ENCODE measurements at places on chromosomes 1 and 21.

DNA sequence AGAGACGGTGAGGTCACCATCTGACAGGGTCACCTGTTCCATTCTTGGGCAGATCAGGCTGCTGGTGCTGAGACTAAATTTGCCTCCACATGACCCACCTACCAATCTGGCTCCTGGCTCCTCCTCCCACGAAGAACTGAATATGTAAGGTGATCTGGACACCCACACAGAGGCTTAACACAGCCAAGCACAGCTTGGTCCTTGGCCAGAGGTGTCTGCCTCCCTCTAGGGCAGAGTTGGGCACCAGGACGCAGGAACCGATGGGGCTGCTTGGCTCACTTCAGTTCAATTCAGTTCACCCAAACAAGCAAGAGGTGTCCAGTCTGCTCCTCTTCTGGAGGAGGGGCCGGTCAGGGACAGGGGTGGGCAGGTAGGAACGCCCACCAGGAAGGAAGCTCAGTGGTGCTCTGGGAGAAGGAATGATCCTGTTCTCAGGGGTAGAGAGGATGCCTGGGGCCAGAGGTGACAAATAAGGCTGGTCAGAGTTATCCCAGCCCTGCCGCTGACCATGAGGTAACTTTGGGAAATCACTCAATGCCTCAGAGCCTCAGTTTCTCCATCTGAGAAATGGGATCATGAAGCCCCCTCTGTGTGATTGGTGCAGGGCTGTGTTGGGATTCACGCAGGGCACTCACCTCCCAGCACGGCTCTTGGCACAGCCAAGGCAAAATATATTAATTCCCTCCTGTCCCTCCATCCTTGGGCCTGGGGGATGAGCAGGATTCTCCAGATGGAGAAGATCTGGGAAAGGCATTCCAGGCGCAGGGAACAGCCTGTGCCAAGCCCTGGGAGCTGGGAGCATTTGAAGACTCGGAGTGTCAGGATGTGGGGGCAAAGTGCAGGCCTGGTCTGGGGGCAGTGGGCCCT is 284.5 kb downstream of the PTPRU start:
- no peak for DNase-seq

- DNase-seq = no peak
Observed at GRCh38 chr1:40985875-40986274, 6.4 kb downstream of the CTPS1 start.

DNA sequence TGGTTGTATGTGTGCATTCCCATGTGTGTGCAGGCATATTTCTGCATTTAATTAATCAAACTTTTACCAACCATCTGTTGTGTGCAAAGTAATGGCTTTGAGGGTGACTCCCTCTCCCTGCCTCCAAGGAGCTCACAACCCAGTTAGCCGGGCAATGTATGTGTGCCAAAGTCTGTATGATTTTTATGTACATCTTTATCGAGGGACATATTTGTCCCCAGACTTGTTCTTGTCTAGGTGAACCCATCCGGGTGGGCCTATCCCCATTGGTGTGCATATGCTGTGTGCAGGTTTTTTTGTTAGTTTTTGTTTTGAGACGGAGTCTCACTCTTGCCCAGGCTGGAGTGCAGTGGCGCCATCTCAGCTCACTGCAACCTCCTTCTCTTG is 1.8 kb downstream of the SYTL1 start:
- DNase-seq = no peak

DNA sequence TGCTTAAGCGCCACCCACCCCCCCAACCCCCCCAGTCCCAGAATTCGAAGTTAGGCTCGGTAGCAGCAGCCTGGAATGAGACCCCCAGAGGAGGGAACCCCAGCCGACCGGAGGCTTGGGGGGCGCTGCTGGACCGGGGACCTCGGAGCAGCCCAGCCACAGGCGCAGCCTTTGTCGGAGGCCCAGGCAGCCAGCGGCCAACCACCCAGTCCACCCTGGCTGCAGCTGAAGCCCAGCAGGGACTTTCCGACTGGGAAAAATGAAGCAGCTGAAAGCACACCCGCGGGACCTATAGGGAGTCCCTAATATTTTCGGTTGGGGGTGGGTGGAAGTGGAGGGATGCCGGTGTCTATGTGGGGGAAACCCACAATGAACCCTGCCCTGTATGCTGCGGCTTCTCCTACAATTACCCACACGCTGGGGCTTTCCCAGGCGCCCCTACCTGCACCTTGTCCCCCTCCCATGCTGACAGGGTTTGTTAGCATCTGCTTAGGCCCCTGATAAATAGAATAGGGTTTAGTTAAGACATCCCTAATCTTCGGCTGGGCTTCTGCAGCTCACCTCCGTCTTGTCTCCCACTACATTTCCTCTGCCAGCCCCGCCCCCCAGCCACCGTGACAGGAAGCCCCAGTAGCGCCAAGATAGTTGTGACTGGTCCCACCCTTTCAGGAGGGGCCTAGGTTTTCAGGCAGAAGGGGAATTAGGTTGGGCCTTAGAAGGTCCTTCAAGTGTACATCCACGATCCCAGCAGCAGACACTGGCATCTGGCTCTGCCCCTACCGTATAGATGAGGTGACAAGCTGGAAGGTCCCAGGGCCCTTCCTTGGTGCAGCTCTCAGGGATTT is 838 bp downstream of the CCDC28B start:
- no peak for DNase-seq

- DNase-seq = no peak
Observed at GRCh38 chr1:236147068-236147467, 4.7 kb downstream of the GPR137B start.

- no peak for DNase-seq
Observed at GRCh38 chr1:205310976-205311704, 10.4 kb downstream of the NUAK2 start.

DNA sequence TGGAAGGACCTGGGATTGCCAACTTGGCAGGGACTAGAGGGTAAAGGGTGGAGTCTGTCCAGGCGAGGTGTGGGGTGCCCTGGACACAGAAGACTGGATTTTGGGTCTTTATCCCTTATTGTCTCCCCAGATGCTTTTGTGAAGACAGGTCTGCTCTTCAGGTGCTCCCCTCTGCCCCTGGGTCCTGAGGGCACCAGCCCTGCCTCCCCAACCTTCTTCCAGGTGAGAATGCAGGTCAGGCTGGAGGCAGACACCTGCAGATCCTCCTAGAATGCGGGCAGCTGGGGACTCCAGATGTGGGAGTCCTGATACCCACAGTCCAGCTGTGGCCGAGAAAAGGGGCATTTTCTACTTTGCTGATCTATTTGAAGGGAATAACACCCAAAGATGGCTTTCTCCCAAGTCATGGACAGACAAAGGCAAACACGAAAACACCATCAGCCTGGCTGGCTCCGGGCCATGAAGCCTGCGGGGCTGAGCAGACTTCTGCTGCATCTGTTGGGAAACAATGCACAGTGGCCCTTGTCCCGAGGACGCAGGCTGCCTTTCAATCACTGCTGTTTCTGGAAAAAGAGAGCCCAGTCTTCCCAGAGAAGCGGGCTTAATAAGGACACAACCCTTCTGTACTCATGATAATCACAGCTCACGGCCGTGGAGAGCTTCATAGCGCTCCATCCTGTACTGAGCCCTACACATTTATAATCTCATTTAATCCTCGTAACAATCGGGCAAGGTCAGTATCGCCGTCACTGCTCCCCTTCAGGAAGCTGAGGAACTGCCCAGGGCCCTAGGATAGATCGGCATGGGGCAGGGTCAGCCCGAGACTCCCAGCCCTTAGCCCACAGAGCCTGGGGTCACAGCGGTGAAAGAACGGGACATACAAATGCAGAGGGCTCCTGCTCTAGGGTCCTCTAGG is 62.0 kb upstream of the ABCG1 start:
- no peak for DNase-seq

GRCh38 chr21:37204580-37204979 is 62.6 kb downstream of the VPS26C start:
- DNase-seq = no peak

DNA sequence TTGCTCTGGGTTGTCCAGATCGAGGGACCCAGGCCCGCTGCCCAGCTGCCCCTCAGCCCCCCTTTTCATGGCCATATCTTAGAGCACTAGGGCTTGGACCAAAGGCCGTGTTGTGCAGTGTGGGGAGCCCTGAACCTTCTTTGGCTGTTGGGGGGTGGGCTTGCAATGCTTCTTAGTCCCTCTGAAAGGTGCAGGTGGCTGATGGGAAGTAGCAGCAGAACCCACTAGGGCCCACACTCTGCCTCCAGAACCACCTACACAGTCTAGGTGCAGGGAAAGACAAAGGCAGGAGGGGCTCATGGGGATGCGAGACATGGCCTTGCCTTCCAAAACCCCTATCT is 2.3 kb upstream of the HPCA start:
- DNase-seq = no peak

GRCh38 chr1:79193211-79194079 is 186.9 kb upstream of the ADGRL4 start:
- no peak for DNase-seq

DNA sequence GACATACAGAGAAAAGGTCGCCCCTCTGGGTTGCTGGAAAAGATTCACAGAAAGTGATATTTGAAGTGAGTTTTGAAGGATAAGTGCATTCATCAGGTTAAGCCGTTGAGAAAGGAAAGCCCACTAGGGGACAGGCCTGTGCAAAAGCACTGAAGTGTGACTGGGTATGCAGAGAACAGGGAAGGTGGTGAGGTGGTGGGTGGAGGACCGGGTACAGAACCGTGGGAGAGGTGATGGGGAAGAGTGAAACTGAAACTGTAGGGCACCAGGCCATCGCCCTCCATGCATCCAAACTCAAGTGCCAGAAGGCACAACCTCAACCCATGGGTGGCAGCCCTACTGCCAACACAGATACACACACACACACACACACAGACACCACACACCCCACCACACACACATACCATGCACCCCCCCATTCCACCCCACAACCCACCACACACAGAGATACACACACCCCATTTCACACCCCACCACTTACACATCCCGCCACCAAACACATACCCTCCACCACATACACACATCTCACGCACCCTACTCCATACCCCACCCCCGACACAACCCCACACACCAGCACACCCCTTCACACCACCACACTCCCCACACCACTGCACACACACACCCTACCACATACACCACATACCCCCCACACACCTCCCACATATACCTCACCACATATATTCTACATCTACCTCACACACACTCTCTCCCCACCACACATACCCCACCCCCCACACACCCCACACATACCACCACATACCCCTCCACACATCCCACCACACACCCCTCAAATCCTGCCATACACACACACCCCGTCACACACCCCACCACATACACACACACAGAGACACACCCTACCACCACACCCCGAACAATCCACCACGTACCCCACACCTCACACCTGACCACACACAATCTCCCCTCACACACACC is 59.0 kb downstream of the TSEN15 start:
- DNase-seq = no peak

DNA sequence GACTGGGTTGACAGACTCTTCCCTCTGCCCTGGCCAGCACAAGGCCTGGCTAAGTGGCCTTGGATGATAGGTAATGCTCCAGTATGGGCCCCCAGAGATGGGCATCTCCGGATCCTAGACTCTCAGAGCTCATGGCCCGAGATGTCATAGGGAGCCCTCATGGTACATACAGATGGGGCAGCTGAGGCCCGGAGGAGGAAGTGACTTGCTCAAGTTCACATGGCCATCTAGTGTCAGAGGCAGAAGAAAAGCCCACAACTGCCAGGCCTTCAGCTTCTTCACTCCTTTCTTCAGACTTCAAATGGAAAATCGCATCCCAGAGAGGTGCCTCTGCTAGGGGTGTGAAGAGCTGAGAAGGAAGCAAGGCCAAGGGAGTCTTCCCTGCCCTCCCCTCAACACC is 46.8 kb upstream of the SYNC start:
- DNase-seq = no peak

- DNase-seq = no peak
Observed at GRCh38 chr1:86764523-86764922, 60.1 kb downstream of the SH3GLB1 start.

DNA sequence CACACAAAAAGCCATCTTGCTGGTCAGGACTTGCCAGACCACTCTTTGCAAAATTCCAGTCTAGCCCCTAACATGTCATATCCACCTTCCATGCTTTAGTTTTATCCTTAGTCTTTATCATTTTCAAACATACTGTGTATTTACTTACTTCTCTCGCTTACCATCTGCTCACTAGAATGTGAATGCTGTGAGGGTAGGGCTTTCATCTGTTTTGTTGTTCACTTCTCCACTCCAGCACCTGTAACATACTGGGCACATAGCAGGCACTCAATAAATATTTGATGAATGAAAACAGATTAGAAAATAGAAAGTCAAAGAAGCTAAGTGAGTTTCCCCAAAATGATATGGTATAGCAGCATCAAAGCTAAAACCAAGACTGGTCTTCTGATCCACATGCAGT is 79.9 kb downstream of the OLFML2B start:
- DNase-seq = no peak

GRCh38 chr1:18400347-18401102 is 80.2 kb upstream of the KLHDC7A start:
- DNase-seq = no peak

GRCh38 chr1:227518876-227519275 is 44.5 kb upstream of the ZNF678 start:
- no peak for DNase-seq

- DNase-seq = no peak
Observed at GRCh38 chr1:229597877-229598276, 28.0 kb downstream of the TAF5L start.

GRCh38 chr1:5891736-5892135 is 100.5 kb downstream of the NPHP4 start:
- DNase-seq = no peak

- no peak for DNase-seq
Observed at GRCh38 chr21:38037416-38037815, 121.2 kb upstream of the KCNJ6 start.

DNA sequence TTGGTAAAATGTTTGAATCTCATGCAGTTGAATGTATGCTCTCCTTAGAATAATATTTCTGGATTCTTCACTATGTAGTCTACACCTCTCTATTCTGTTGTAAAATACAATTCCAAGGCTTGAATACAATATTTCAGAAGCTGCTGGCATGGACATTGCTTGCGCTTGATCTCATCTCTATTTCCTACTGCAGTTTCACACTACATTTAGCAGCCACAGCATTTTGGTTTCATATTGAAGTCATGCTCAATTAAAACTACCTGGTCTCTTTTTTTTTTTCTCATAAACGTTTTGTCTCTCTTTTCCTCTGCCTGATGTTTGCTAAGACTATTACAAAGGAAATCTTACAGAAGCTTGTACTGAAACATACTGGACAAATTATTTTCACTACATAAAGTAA is 631.0 kb upstream of the TMPRSS15 start:
- no peak for DNase-seq

DNA sequence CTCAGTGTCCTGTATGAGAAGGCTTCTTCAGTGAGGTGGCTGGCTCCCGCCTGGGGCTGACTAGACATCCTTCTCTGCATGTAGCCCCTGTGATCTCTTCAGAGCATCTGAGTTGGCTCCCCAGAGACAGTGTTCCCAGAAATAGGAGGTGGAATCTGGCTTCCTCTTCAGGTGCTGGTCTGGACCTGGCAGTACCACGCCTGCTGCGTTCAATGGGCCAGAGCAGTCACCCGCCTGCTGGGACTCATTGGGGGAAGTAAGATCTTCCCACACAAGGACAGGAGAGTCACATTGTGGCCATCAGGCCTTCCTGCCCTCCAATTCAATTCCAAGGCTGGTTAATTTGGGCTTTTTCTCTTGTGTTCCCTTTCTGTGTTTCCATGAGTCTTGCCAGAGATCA is 51.0 kb downstream of the ADARB1 start:
- DNase-seq = no peak
